Fibroblast of skin of left biceps (primary cell): ENCODE measurements at places on chromosomes 2 and 18.

DNA sequence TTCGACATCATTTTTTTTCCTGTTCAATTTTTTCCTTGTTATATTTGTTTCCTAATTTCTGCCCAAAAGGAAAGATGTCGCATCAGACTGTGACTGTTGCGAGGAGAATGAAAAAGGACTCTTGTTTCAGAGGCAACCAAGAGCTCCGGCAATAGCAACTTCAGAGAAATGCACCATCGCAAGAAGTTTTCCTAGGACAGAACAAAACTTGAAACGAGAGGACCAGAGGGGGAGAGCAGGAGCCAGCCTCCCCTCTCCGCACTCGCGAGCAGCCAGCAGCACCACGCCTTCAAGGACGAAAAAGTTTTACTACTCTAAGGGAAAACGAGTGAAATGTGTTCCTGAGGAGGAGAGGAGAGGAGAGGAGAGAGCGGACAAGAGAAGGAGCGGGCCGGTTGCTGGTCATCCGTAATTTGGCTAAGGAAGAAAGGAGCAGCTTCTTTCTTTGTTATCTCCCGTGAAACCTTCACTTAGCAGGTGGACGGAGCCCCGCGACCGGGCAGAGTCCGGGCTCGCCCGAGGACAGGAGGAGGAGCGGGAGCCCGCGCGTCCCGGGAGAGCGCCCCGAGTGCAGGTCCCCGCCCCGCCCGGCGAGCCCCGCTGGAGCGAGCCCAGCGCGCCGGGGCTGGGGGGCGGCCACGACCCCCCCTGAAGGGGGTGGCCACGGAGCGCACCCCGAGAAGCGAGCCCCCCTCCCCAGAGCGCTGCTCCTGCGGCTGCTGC is 744 bp downstream of the POU3F3 start:
- DNase-seq: no peak

DNA sequence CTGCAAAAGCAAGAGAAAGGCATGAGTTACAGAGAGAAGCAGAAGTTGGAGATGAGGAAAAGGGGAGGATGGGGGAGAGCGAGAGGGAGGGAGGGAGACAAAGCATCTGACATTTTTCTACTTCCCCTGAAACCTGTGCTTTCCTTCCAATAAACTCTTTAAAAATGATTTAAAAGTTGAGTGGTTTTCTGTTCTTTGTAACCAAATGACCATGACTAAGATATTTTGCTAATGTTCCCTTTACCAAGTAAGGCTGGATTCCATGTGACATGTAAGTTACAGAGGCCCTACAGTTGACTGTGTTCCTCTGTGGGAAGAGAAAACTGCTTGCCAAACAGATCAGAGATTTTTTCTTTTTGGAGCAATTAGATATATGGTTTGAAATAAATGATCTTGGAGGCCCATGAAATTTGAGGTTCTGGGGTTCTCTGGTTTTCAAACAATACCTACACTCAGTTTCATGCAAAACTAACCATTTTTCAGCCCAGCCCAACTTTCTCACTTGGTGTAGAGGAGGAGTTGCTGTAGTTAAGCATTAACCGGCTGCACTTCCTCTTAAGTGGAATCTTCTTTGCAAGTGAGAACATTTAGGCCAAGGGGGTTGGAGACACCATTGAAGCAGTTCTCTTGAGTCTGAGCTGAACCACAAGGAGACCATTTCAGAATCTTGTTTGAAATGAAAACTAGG is 34.5 kb downstream of the INSIG2 start:
- no peak for DNase-seq

DNA sequence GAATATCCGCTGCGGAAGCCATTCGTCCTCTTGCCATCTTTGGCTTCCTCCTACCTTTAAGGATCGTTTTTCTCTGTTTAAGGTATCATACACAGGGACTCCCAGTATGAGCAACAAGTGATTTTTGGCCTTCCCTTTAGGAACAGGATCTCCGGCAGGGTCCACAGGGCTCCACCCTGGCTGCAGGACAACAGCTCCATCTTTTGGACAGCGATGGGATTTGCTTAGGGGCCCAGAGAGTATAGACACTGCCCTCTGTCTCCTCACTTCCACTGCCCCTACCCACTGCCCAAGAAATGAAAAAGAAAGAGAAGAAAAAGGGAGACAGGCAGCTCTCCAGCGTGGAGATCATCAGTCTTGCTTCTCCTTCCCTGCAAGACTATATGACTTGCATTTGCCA is 224.5 kb downstream of the UXS1 start:
- DNase-seq: no peak

- DNase-seq: peak; percentile 74
These were observed 9.9 kb upstream of the IL1A start for GRCh38 chr2:112794131-112794733.

DNA sequence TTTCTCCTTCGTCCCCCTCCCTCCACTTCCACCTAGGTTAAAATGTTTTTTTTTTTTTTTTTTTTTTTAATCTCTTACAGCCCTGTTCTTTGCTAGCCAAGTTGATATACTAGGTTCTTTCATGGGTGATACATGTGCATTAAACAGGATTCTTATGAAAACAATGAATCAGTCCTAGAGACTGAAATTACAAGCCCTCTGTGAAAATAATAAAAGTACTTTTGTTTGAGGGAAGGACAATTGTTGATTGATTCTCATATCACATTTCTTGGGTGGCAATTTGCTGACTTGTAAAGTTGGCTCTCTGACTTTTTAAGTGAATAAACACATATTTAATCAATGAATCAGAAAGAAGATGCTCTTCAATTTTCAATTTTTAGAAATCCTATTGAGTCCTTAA is 639.9 kb downstream of the LRP1B start:
- no peak for DNase-seq
